ENCODE measurements at places on chromosomes 4 and X.

DNA sequence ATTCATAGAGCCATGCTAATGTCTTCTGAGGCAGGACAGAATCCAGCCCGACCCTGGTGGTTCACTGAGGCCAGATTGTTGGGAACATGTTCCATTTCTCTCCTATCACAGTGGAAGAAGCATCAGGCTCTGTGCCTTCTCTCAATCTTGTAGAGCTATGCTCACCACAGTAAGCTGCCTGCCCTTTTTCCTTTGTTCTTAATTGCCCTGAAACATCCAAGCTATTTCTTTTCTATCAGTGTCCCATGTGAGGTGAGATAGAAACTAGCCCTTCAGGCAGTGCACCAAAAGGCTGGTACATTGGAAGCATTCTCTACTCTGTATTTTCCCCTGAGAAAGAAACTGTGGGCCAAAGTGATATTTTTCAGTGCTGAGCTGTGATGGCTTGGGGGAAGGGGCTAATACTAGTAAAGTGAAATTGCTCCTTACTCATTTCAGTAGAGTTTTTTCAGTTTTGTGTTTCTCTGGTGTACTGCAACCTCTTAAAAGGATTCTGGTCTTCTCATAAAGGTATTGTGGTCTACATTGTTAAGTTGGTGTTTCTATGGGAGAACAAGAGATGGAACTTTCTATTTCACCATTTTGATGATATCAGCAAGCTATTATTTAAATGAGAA, 611.2 kb downstream of the RPA4 start:
- ATAC-seq, result no peak

- no peak for ATAC-seq
Measured at GRCh38 chr4:20255823-20256222, 4.1 kb downstream of the SLIT2 start.

DNA sequence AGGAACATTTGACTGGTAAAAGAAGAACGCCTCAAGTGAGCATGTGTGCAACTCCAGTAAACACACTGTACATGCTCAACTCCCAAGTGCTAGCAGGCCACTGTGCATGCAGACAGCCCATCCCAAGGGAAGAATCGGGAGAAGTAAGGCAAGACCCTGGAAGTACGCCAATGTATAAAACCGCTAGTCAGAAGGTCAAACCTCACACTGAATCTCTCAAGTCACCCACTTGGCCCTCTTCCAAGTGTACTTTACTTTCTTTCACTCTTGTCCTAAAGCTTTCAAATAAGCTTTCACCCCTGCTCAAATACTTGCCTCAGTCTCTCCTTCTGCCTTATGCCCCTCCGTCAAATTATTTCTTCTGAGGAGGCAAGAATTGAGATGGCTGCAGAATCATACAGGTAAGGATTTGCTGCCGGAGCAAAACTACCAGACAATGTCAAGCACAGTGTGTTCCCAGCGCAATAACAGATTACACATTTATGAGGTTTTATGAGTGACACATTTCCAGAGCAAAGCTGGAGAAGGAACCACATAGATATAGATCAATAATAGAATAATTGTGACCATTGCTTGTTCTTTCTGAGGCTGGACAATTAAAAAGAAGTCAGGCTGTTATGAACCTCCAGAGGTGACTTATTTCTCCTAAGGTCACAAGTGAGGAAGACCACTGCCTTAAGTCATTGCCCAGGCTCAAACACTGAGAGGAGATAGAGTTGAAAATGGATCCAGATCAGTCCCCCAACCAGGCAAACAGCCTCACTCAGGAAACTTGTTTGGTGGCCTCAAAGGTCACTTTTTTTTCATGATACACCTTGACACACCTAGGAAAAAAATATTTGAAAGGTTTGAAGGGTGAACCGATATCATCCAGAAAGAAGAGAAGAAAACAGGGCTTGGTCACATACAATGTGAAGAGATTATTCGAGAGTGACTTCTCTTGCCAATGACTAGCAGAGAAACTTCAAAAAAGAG, 26.3 kb downstream of the CXCL1 start:
- ATAC-seq, result no peak

- ATAC-seq, result no peak
Measured at GRCh38 chr4:2487632-2488031, 18.7 kb downstream of the RNF4 start.

GRCh38 chrX:11750046-11750445, 8.0 kb upstream of the MSL3 start:
- ATAC-seq, result no peak

- no peak for ATAC-seq
Measured at GRCh38 chr4:94882756-94883155, 125.0 kb downstream of the BMPR1B start.

GRCh38 chrX:108123591-108124366, 32.2 kb downstream of the ATG4A start:
- no peak for ATAC-seq

DNA sequence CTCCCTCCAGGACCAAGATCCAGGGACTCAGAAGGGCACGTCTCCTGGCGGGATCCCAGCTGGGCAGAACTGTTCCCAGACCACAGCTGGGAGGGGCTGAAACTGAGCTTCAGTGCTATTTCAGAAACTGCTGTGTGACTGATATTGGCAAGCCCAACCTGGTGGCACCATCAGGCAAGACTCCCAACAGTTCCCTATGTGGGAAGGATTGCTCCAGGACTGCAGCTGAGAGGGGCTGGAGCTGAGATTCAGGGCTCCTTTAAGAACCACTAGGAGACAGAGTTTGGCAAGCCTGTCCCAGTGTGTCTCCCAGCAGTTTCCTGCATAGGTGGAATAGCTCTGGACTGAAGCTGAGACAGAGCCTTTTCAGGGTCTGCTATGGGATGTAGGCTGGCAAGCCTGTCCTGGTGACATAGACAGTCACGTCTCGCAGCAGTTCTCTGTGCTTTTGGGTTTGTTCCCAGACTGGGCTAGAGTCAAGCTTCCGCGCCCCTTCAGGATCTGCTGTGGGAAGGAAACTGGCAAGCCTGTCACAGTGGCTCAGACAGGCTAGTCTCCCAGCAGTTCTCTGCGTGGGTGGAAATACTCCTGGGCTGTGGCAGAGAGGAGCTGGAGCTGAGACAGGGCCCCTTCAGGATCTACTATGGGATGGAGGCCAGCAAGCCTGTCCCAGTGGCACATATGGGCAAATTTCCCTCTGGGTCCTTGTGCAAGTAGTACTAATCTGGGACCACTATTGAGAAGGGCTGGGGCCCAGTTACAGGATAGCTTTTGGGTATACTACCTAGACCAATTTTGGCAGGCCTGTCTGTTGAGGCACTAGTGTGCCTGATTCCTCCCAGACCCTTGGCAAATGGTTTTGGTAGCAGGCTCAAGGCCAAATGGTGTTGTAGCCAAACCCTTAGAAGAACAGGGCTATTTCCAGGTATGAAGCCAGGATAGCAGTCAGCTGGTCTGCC, 20.2 kb upstream of the MED14 start:
- ATAC-seq, result no peak

- ATAC-seq, result no peak
Measured at GRCh38 chr4:8143392-8144140, 15.0 kb downstream of the ABLIM2 start.

DNA sequence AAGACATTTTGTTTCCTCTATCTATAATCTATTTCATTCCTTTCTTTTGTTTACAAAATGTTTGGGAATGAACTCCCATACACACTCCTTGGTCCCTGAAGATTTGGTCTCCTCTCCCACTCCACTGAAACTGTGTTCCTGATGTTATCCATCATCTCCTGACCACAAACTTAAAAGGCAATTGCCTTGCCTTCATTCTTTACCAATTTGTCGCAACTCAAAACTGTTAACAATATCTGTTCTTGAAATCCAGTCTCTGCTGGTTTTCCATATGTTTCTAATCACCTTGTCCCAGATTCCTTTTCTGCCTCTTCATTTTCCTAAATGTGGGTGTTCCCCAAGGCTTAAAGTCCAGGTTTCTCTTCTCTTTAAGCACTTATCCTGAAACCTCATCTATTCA, 262.2 kb upstream of the TTC29 start:
- ATAC-seq, result no peak

DNA sequence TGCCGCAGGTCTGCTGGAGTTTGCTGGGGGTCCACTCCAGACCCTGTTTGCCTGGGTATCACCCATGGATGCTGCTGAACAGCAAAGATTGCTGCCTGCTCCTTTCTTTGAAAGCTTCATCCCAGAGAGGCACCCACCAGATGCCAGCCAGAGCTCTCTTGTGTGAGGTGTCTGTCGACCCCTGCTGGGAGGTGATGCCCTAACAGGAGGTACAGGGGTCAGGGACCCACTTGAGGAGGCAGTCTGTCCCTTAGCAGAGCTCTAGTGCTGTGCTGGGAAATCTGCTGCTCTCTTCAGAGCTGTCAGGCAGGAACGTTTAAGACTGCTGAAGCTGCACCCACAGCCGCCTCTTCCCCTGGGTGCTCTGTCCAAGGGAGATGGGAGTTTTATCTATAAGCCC, 162.7 kb downstream of the NAF1 start:
- ATAC-seq, result no peak

DNA sequence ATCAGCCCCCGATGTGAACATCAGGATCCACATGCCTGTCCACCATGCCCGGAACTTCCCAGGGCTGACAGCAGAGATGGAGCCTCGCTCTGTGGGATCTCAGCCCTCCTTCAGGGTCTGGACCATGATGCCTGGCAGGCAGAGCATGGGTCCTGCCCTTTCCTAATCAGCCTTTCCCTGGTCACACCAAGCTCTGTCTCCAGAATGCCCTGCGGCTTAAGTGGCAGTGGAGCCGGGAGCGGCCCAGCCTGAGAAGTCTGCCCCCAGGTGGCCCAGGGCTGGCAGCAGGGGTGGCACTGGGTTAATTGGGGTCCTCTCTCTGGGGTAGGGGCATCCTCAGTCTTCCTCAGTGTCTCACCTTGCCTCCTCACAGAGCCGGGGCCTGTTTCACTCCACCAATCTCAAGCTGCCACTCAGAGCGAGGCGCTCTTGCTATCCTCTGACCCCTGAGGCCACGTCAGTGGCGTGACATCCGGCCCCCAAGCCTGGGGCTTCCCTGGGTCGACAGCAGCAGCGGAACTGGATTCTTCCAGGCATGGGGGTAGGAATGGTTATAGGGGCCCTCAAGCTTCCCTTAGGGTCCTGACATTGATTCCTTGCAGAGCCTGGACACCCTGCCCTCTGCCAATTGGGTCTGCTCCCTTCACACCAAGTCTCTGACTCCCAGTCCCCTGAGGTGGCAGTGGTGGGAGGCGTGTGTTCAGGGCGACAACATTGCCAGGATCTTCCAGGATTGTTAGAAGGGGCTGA, 20.8 kb upstream of the TMEM185A start:
- no peak for ATAC-seq

GRCh38 chr4:143700046-143700415, 444 bp downstream of the FREM3 start:
- ATAC-seq, result peak; percentile 72

- no peak for ATAC-seq
Measured at GRCh38 chrX:107831071-107831730, 5.5 kb downstream of the MID2 start.
